ENCODE measurements at places on chromosomes 6 and 20.

DNA sequence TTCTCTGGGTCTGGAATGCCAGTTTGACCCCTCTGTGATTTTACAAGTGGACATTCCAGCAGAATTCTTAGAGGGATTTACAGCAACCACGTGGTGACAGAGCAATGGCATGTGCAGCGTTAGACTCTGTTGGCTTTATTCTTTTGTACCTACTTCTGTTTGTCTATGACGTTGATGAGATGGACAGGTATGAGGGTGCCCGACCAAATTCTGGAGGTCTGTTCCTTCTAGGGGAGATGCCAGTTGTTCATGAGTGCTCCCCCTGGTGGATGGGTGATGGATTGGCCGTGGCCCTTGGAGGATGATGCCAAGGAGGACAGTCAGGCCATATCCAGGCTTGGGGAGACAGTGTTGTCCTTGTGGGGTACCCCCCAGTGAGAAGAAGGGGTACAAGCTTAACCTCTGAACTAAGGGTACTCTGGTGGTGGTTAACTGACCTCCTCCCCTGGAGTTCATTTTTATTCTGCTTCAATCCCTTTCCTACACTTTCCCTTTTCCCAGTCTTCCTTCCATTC is 198.6 kb downstream of the DTNBP1 start:
- no peak for DNase-seq

GRCh38 chr6:101783287-101783686 is 389.8 kb downstream of the GRIK2 start:
- no peak for DNase-seq

DNA sequence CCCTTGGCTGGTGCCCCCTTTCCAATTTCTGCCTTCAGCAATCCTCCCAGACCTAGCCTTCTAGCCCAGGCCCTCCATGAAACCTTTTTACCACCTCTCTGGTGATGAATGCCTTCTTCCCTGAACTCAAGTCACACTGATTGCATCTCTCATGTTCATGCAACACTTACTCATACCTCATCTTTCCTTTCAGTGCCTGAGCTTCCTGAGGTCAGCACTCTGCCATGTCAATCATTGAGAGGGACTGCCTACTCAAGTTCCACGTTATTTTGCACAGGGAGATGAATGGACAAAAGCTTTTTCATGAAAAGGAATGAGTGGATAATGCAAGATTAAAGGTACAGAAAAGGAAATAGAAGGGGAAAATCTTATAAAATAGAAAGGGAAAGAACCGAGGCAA is 60.1 kb upstream of the PLEKHG1 start:
- DNase-seq, result no peak

DNA sequence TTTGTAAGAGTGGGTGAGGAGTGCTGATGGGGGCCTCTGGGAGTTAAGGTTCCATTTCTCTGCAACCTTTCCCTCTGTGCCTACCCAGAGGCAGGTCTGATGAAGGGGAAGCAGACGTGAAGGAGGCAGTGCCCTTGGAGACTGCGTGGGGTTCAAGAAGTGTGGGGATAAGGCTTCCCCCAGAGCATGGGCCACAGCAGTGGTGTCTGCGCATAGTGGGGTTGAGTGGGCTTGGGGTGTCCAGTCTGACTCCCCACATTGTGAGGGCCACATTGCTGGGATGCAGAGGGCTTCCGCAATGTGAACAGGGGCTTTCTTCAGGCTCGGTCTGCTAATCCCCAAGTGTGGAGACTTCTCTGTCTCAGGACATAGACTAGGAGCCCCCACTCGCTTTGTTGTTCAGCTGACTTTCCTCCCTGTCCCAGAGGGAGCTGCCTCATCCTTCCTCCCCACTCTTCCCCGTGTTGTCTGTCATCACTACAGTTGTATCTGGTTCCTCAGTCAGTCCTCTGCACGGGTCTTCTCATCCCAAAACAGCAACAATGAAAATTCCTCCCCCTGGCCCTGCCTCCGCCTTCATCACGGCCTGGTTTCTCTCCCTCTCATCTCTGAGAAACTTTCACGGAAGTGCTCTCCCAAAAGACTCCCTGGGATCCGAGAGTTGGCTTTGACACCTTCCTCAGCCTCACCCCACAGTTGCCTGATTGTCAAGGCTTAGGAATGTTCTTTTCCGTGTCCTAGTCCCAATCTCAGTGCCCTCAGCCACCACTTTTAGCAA is 2.8 kb downstream of the EBF4 start:
- DNase-seq, result no peak

DNA sequence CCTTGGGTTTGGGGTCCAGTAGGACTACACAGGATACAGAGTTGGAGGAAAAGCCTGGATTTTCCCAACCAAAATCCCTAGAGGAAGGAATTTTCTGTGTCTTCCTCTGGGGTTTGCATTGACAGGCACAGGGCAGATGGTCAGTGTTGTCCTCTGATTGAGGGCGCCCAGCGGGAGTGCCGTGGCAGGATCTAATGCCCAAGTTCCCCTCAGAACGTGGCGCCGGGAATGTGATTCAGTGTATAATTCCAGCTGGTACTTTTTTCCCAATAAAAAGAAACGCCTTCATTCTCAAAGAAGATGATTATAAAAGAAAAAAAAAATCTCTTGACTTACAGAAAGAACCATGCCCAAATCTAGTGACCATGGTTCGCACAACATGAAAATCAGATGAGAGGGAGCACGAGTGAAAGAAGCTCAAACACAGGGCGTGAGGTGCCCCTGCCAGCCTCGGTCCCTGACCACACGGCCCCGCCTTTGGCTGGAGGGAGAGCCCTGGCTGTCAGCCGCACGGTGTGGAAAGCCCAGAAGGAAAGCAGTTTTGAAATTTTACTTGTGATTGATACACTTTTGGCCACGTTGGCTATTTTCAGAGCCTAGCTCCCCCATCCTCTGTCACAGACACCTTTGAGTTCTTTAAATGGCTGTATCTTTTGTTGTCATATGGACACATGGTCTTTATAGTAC is 31.6 kb downstream of the VEGFA start:
- DNase-seq, result no peak

DNA sequence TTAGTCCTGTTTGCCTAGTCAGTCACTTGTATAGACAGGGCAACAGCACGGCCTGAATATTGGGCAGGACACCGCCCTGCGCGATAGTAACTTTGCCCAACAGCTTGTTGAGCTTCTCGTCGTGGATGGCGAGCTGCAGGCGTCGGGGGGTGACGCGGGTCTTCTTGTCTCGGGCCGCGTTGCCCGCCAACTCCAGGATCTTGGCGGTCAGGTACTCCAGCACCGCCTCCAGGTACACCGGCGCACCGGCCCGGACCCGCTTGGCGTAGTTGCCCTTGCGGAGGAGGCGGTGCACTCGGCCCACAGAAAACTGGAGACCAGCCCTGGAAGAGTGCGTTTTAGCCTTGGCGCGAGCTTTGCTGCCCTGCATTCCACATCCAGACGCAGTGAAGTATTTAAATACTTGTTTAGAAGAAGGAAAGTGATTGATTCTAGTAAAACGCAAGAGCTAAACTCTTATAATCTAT is 92.8 kb upstream of the BTN3A2 start:
- DNase-seq, result peak; percentile 30

- DNase-seq, result no peak
Observed at GRCh38 chr6:104601721-104602120, 258.0 kb downstream of the HACE1 start.

DNA sequence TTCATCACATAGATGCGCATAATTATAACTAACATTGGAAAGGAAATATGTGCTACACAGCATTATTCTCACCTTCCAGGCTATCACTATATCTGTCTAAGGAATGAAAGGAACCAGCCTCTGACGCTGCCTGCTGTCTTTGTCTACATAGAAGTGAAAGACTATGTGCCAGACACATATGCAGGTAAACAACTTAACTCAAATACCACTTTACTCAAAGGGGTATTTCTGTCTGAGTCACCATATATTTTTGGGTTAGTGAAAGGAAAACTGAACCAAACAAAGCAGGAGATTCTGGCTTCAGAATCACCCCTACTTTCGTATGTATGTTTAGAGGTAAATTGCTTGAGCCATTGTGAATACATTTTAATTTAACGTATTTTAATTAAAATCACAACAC is 328.6 kb upstream of the PLCB4 start:
- DNase-seq, result no peak

DNA sequence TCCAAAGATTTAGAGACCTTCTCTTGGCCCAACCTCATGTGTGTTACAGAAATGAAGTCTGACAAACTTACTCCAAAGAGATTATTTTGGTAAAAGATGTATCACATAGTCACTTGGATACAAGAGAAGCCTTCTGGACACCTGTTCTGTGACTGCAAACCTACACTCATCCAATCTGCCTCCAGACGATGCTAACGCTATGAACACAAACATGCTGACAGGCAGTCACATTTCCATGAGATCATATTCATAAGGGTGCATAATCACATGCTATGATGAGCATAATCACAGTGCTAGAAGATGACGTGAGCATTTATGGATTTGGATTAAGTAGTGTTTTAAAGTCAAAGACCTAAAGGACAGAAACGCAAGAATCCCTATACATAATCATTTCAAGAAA is 340.2 kb downstream of the HACE1 start:
- no peak for DNase-seq

GRCh38 chr6:73823832-73824231 is 127.8 kb downstream of the CD109 start:
- no peak for DNase-seq

GRCh38 chr6:76381612-76382011 is 309.1 kb upstream of the IMPG1 start:
- DNase-seq, result no peak

GRCh38 chr6:81820980-81821379 is 68.5 kb upstream of the TENT5A start:
- DNase-seq, result no peak

DNA sequence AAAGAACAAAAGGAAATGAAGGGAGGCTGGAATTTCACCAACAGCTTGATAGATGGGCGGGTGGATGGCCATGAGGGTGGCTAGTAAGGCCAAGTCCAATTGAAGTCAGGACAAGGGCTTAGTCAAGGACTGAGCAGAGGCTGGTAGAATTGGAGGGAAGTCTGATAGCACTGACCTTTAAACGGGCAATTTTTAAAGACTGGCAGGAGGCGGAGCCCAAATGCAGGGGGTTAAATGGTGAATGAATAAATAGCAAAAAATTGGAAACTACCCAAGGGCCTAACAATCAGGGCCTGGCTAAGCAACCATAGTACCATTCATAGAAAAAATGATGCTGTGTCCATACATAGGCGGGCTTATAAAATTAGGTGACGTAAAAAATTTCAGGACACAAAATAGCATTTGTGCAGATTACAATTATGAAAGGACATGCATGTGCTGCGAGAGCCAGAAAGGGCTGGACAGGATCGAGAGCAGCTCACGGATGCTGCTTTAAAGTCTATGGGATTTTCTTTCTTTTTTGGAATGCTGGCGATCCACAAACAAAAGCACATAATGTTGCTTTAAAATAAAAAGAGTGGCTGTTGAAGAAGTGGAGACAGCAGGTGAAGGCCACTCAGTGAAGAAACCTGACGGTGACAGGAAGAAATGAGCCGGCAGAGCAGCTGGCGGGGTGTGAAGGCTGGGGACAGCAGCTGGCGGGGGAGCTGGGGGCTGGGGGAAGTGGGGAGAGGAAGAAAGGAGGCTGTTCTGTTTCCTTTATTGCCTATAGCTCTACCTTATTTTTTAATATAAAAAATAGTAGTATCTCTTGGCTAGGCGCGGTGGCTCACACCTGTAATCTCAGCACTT is 42.8 kb upstream of the TAF8 start:
- no peak for DNase-seq

DNA sequence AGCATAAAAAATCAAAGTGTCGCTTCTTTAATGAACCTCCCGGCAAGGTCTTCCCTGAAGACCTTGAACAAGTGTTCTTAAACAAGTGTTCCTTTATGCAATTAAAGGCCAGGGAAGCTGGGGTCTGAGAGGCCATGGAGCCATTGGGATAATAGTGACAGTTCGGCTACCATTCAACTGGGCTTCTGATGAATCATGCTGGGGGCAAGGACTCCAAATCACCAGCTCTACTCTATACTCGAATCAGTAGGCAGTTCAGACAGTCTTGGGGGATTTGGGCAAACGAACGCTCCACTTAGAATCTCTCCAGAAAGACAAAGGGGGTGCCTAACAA is 34.7 kb upstream of the EZR start:
- no peak for DNase-seq

DNA sequence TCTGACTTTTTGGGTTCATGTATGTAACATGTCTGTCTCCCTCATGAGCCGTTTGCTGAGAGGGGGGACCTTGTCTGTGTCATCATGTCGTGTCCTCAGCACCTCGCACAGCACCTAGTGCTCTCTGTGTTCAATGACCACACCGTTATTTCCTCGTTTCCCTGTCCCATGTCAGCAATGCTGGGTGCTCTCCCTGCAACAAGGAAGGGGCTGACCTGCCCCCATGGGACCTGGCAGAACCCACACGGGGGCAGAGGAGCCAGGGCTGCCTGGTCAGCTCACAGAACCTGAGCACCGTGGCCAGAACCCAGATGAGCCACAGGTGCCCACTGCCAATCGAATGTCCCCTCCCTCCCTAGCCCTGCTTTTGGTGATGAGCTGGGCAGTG is 7.3 kb downstream of the ADA start:
- DNase-seq, result no peak

DNA sequence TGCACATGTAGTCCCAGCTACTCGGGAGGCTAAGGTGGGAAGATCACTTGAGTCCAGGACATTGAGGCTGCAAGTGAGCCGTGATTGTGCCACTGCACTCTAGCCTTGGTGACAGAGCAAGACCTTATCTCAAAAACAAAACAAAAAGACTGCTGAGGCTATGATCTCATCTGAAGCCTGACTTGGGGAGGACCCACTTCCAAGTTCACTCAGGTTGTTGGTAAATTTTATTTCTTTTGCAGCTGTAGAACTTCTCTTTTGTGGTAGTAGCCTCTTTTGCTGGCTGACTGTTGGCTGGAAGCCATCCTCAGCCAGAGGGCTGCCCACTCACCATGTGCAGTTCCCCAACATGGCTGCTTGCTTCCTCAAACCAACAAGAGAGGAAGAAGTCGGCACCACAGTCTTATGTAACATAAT is 36.8 kb upstream of the ME1 start:
- DNase-seq, result no peak

- DNase-seq, result peak; percentile 40
Observed at GRCh38 chr6:18260448-18261106, 3.8 kb downstream of the DEK start.

DNA sequence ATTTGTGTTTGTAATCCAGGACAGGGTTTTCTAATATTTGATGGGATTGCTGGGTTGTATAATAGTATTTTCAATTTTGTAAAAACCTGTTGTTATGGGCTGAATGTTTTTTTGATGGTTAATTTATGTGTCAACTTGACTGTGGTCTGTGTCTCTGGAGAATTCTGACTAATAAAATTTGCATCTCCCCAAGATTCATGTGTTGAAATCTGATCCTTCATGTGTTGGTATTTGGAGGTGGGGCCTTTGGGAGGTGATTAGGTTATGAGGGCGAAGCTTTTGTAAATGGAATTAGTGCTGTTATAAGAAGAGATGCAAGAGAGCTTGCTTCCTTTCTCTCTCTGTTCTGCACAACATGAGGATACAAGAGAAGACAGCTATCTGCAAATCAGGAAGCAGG is 48.7 kb upstream of the SAMD5 start:
- no peak for DNase-seq

DNA sequence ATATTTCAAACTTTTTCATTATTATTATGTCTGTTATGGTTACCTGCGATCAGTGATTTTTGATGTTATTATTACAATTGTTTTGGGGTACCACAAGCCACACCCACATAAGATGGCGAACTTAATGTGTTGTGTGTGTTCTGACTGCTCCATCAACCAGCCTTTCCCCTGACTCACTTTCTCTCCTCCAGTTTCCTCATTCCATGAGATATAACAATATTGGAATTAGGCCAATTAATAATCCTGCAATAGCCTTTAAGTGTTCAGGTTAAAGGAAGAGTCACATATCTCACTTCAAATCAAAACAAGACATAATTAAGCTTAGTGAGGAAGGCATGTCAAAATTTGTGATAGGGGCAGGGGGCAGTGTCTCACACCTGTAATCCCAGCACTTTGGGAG is 16.3 kb upstream of the POPDC3 start:
- no peak for DNase-seq
